Activated naive CD4-positive, alpha-beta T cell treated with Interleukin-2 at 50 U/mL for 16 hours (primary cell): ENCODE measurements at places on chromosomes 5 and 9.

GRCh38 chr5:154861946-154862345 lies 3.5 kb downstream of the CNOT8 start:
- no peak for DNase-seq

DNA sequence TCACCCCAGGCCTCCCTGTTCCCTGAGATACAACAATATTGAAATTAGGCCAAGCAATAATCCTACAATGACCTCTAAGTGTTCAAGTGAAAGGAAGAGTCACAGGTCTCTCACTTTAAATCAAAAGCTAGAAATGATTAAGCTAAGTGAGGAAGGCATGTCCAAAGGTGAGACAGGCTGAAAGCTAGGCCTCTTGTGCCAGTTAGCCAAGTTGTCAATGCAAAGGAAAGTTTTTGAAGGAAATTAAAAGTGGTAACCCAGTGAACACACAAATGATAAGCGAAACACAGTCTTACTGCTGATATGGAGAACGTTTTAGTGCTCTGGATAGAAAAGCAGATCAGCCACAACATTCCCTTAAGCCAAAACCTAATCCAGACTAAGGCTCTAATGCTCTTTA lies 39.8 kb downstream of the PTAR1 start:
- DNase-seq = no peak

DNA sequence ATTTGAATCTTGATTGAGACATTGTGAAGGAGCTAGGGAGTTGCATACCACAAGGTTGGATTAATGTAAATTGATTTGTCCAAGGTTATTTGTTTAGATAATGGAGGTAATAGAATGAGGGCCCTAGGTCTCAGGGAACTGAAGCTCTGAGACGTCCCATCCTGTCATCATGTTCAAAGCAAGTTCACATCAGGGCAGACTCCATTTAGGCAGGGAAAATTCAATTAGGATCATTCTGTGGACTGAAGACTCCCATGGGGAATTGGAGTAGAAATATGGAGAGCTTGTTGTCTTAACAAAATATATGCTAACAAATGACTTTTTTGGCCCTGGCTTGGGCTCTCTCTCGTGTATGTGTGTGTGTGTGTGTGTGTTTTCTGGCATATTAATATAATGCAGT lies 722.0 kb upstream of the ADAMTS16 start:
- no peak for DNase-seq

- no peak for DNase-seq
Measured at GRCh38 chr5:72540759-72541438, 33.7 kb upstream of the ZNF366 start.
